Fibroblast of mammary gland (primary cell): ENCODE measurements at places on chromosomes 4 and X.

DNA sequence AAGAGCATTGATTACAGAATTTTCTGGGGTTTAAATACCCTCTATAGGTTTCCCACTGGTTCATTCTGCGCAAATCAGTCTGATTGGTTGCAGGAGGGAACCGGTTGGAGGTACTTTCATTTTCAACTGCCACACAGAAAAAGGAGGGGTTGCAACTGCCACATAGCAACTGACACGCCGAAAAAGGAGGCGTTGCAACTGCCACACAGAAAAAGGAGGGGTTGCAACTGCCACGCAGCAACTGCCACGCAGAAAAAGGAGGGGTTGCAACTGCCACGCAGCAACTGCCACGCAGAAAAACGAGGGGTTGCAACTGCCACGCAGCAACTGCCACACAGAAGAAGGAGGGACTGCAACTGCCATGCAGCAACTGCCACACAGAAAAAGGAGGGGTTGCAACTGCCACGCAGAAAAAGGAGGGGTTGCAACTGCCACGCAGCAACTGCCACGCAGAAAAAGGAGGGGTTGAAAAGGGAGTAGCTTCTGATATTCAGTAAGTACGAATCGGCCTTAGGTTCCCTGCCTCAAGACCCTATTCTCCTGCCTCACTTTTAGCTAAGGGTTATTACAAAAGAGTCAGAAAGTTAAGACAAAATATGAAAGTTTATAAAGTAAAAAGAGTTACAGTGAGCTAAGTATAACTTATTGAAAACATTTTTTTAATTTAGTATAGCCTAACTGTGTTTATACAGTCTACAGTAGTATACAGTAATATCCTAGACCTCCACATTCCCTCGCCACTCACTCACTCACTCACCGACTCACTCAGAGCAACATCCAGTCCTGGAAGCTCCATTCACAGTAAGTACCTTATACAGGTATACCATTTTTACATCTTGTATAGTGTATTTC, 431.8 kb downstream of the KCTD8 start:
- DNase-seq: peak; percentile 2

DNA sequence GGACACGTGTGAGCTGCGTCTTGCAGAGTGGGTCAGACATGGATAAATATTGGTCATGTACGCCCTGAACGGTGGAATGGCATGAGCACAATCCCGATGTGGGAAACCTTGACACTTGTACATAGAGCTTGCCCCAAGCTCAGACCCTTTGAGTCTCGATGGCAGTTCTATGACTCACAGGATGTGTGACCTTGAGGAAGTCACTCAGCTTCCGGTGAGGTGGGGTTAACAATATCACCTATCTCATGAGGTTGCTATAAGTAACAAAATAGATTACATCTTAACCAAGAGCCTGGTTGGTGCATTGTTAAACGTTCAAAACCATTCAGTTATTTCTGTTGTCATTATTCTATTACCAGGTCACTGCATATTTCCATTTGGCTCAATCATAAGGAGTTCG, 109.1 kb upstream of the TBL1X start:
- no peak for DNase-seq

GRCh38 chrX:40445691-40446090, 135.1 kb upstream of the ATP6AP2 start:
- no peak for DNase-seq

DNA sequence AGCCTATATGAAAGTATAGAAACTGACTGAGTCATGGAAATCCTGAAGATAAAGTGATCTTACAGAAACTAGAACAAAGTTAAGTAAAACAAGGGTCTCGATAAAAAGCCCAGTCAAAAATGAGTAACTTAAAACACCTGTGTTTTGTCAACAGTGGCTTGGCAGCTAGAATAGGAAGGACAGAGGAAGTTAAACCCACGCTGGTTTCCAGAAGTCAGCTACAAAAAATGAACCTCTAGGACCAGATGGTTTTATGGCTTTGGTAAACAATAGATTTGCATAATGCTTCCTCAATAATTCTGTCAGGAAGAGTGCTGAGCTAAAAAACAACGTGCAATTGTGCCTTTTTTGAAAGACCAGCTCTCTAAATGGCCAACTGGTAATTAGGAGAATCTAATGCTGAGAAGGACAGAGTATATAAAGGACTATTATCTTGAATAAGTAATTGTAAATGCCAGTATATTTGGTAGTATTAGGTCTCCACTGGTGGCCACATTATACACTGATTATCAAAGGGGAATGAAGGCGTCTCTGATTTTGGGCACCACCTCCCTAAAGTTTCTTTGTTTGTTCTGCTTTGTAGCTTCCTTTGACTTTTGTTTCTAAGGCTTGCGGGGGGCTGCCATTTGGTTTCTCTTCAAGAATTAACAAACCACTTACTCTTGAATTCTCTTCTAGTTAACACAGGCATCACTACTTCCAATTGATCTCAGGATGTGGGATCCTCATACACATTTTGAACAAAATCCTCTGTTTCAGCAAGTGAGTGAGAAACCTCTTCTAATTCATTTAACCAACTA, 72.2 kb upstream of the PPP3CA start:
- peak; percentile 33 for DNase-seq

DNA sequence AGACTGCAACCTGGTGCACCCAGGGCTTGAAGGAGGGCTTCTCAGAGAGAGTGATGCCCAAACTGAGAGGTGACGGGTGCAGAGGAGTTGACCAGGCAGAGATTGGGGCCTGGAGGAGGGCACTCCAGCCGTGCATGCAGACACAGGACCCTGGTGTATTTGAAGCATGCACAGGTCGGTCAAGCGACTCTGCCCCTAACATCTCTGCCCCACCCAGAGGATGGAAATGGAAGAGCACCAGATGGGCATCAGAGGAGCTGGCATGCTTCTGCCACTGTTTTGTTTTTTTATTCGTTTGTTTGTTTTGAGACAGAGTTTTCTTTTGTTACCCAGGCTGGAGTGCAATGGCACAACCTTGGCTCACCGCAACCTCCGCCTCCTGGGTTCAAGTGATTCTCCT, 320.9 kb downstream of the EVC2 start:
- DNase-seq: no peak

- no peak for DNase-seq
These were observed 197.4 kb upstream of the TBL1X start for GRCh38 chrX:9267415-9267814.

DNA sequence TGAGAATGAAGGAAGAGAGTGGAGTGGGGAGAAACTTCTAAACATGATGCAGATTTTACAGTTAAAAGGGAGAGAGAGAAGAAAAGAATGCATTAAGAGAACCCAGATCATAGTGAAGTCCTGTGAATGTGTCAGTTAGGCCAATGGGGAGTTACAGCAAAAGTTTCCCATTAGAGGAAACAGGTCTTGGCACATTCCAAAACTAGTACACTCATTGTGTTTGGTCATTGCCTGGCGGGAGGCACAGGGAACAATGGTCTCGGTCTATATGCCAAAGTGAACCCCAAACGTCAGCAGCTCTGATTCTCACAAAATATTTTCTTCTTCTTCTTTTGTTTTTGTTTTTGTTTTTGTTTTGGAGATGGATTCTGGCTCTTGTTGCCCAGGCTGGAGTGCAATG, 284.5 kb upstream of the CTSO start:
- no peak for DNase-seq

DNA sequence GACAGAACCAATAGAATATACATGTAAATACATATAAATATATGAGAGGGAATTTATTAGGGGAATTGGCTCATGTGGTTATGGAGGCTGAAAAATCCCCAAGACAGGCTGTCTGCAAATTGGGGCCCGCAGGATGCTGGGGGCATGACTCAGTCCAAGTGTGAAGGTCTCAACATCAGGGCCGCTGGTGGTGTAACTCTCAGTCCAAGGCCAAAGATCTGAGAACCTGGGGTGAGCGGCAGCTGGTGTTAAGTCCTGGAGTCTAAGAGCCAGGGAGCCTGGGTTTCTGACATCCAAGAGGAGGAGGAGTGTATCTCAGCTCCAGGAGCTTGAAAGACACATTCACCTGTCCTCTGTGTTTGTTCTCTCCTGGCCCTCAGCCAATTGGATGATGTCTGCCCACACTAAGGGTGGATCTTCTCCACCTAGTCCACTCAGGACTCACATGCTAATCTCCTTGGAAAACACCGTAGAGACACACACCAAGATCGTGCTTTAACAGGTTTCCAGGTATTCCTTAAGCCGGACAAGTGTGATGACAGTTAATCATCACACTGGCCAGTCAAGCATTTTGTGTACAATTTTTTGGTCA, 28.9 kb downstream of the TIGD2 start:
- no peak for DNase-seq

- DNase-seq: peak; percentile 19
These were observed 1638.8 kb upstream of the PCDH7 start for GRCh38 chr4:29081234-29081955.
